ENCODE measurements at places on chromosomes 12 and 14.
A peak's percentile ranks its signal among the peaks of the same experiment; 100 is the strongest.

- no peak for DNase-seq
Observed at GRCh38 chr12:100656141-100656540, 82.7 kb downstream of the GAS2L3 start.

DNA sequence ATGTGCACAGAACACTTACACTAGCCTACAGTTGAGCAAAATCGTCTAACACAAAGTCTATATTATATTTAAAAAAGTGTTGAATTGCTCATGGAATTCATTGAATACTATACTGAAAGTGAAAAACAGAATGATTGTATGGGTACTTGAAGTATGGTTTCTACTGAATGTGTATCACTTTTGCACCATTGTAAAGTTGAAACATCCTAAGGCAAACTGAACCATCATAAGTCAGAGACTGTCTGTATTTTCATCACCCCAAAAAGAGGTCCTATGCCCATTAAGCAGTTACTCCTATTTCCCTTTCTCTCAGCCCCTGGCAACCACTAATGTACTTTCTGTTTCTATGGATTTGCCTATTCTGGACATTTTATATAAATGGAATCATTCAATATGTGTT lies 4.4 kb upstream of the AMIGO2 start:
- DNase-seq: no peak

DNA sequence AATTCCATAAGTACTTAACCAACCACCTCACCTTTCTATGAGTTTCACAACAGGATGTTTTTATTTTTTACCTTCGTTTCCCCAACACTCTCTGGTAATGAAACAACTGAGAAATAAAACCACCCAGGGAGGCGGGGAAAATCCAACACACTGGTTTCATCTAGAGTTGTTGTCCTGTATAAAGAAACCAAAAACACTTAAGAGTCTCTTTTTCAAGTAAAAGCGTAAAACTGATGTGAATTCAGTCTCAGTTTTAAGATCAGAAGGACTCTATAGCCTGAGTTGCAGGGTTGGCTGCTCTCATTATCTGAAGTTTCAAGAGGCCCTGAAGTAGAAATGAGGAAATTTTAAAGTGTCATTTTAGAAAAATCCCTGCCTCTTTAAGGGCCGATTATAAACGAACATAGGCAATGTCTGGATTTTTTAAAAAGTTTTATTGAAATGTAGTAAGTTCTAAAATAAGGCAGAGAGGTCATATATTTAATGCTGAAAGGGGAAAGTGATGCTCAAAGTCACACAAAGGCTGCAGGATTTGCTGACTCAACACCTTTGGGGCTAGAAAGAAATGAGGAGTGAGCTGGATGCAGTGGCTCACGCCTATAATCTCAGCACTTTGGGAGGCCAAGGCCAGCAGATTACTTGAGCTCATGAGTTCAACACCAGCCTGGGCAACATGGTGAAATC lies 27.2 kb downstream of the HIGD1C start:
- no peak for DNase-seq

- DNase-seq: no peak
Observed at GRCh38 chr12:39502726-39503125, 59.8 kb upstream of the KIF21A start.

DNA sequence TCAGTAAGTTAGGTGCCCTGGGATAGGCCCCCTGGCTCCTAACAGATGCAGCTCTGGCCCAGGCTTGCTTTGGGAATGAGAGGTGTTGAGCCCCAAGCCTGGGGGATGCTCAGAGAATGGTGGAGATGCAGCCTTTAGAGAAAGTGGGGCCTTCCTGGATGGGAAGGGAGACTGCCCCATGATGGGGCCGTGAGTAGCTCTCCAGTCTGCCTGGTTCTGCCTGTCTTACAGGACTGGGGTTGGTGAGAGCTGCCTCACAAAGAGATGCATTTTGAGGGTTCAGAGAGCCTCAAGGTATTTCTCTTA lies 523 bp upstream of the VRTN start:
- no peak for DNase-seq

GRCh38 chr14:71698027-71698426 lies 234.2 kb upstream of the RGS6 start:
- DNase-seq: no peak

DNA sequence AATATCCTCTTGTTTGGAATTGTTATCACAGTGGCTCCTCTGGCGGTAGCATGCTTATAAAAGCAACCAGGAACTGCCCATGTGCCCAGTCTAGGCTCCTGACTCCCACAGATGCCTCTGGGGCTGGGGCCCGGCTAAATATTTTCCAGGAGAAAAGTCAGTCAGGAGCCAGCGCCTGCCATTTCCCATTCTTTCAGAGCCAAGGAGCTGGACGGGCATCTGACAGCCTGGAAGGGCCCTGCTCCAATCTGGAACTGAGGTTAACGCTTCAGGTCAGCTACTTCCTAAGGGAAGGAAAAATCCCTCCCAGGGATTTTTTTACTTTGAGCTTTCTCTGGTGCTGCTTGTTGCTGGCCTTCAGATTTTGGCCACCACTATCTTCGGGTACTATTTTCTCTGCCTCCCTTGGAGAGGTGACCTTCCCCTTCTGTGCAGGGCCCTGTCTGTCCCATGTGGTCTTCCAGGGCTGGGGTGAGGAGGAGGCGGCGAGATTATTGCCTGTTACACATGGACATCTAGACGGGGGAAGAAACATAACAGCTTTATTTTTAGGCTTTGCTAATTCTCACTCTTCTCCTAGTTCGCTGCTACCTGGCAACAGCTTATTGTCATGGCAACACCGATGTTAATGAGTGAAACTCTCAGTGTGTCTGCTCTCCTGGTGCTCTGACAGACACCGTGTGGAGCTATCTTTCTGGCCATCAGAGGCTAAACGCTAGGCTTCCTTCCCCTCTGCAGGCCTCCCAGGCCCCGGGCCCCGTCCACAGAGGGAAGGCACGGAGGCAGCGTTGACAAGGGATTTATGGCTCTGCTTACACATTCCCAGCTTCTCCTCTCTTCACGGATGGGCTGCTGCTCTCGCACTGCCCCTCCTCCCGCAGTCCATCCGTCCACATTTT lies 160.4 kb downstream of the CACNA1C start:
- no peak for DNase-seq

- no peak for DNase-seq
Observed at GRCh38 chr14:96849733-96850132, 52.6 kb downstream of the VRK1 start.

DNA sequence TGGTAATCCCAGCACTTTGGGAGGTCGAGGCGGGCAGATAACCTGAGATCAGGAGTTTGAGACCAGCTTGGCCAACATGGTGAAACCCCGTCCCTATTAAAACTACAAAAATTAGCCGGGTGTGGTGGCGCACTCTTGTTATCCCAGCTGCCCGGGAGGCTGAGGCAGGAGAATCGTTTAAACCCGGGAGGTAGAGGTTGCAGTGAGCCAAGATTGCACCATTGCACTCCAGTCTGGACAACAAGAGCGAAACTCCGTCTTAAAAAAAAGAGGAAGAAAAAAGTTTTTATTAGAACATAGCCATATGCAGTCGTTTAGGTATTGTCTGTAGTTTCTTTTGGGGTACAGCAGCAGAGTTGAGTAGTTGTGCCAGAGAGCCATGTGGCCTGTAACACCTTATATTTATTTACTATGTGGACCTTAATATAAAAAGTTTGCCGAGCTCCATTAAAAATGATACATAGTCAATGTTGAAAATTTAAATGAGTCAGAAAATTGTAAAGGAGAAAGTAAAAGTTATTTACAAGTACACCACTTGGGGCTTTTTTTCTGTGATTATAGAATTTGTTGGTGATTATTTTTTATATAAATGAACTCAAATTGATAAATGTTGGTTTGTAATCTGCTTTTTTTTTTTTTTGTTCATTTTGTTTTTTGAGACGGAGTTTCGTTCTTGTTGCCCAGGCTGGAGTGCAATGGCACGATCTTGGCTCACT lies 2.2 kb downstream of the ADIPOR2 start:
- no peak for DNase-seq

DNA sequence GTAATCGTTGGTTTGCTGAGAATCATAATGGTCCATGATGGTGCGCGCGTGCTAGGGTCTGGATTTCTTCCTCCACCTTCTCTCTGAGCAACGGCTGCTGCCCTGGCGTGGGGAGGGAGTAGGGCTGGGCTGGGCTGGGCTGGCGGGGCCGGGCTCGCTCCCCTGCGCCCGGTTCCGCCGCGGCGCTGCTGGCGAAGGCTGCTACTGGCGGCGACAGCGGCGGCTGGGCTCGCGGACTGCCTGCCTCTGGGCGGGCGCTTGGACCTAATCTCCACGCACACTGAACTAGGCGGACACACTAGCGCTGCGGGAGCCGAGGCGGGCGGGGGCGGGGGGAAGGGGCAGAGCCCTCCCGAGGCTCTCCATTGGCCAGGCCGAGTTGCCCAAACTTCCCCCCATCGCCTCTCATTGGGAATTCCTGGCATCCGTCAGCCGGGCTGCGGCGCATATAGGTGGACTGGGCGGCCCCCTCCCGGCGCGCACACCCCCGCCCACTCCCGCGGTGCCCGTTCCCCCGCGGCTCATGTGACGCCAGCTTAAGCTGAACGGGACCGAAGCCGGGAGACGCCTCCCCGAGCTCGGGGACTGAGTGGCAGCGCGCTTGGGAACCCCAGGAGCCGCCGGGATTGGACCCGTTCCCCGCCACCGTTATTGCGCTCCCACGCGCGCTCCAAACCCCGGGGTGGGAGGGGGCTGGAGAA lies at the start of gene ACTN1:
Gene ACTN1, minus strand, starts transcription at position 282 of the 701 bp plus-strand sequence. Its CDS starts 246 bp downstream, at position 36.
- peak; percentile 94 for DNase-seq

DNA sequence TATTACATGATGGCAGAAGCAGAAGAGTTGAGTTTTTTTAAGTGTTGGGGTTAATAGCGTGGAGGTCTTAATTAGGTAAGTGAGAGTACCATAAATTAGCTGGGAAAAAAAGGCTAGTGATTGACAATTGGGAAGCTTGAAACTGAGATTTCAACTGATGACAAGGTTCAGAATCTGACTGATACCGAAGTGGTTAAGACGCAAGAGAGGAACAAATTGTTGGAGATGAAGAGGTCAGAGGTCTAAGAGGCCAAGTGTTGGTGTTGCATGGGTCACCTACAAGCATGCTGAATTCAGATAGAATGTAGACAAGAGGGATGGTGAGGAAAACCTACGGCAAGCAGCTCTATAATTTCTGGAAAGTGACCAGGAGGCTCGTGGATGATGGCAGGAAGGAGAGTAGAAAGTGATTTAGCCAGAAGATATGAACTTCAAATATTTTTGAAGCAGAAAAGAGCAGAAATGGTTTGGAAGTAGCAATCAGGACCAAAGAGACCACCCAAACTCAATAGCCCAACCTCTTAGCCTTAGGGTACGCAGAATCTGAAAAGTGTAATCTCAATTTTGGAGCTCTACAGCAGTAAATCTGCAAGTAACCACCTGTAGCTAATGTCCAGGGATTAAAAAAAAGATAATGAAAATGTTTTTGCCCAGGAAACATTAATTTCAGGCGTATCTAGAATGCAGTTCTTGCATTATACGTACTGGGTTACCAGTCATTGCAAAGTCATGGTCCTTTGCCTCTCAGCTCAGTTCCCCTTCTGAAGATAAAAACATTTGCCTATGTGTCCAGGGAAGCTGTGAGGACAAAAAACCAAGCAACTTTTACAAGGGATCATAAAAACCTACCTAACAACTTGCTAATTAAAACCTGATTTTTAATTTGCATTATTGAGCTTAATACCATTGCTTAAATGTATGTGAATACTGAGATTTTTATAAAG lies 1.7 kb upstream of the TMPO start:
- DNase-seq: no peak

- DNase-seq: no peak
Observed at GRCh38 chr12:68789144-68789878, 18.7 kb upstream of the MDM2 start.

DNA sequence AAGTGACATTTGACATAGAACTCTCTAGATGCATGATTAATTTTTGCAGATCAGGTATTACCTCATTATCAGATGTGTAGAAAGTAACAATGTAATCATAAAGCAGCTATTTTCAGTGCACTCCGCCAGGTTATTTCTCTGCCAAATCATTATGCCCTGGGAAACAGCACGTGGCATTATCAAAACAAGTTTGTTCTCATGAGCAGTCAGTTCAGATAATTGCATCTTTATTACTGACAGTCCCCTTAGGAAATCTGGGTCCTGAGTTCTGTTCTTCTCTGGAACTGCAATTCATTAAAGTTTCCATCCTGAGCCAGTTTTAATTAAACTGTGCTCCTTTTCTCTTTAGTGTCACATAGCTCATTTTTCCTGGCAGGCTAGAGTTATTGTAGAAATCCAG lies 94.7 kb upstream of the KRR1 start:
- DNase-seq: no peak

GRCh38 chr14:64968651-64969050 lies 3.5 kb downstream of the RAB15 start:
- peak; percentile 53 for DNase-seq

DNA sequence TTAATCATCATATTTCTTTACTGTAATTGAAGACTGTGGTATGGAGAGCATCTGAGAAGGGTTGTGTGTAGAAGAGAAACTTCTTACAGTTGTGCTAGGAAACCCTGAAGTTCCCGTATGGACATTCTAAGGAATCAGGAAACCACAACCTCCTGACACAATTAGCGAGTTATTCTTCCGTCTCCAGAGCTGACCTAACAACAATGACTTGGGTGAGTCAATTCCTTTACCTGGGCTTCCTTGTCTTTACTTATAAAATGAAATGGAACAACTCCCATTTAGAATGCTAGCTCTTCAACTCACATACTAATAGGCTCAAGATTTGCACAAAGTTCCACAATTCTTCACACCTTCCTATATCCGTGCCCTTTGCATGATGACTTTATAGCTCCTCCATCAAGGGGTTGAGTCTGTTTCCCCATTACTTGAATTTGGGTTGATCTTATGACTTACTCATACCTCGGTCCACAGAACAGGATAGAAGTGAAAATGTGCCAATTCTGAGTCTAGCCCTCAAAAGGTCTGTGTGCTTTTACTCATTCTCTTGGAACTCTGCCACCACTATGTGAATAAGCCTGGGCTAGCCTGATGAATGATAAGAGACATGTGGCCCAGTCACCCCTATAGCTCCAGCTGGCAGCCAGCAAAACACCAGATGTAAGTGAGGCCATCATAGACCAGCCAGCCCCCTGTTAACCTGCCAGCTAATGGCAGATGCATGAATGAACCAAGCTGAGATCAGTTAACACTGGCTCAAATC lies 459.4 kb downstream of the ETNK1 start:
- DNase-seq: peak; percentile 94

GRCh38 chr14:96961895-96962294 lies 164.7 kb downstream of the VRK1 start:
- DNase-seq: no peak

GRCh38 chr12:109523071-109523470 lies 45.6 kb downstream of the UBE3B start:
- DNase-seq: no peak

GRCh38 chr14:106652494-106652893 lies 1126.1 kb downstream of the TMEM121 start:
- peak; percentile 4 for DNase-seq

DNA sequence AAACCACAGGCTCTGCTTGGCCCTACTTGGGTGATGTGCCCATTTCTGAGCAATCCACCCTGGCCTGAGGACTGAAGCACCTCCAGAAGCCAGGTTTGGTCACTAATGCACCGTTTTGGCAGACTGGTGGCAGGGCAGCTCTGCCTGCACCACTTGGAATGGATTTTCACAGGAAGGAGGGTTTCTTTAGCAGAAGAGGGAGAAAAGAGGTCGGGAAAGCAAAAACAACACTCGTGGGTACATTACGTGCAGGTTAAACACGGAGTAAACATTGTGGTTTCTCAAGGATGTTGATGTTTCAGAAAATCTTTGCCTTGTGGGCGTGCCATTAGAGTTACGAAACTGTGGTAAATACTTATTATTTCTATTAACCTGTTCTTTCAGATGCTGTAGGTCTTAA lies 70.8 kb downstream of the KCNA5 start:
- no peak for DNase-seq

- no peak for DNase-seq
Observed at GRCh38 chr12:5881101-5881606, 63.9 kb downstream of the ANO2 start.

All from HT1080 (cell line).